ENCODE measurements at places on chromosomes 1 and 21. TPM values are rescaled to one million over a fixed set of nuclear protein-coding genes. Genes with fewer than 3 reads are reported as not detected.

GRCh38 chr1:81126989-81127581 lies 673.6 kb upstream of the ADGRL2 start:
- no peak overlapping the region for H3K4me3 ChIP-seq
- DNase-seq: no peak
- no peak overlapping the region for H3K27ac ChIP-seq
- no peaks in the 10 kb centered on the region for H3K36me3 ChIP-seq

- H3K27me3 ChIP-seq: no peaks in the 10 kb centered on the region
- no peak for DNase-seq
- peaks cover 21% of the 10 kb centered on the region for H3K36me3 ChIP-seq
Observed at GRCh38 chr1:206587904-206588303, 24.4 kb downstream of the EIF2D start.

Gene TSTD1
- total RNA-seq: 60.3 TPM

DNA sequence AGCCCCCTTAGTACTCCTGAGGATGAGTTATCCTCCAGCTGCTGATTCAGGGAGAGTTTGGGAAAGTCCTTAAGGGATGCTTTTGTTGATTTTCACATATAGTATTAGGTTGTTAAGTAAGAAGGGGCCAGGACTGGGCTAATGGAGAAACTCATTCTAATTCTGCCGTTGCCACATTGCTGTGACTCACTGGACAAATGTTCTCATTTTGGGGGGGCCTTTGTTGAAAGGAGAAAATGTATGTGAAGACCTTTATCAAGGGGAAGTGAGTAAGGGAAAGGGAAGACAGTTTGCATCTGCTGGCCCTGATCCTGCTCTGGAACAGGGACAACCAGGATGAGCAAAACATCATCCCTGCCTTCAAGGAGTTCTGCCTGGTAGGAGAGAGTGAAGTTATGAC lies 123.2 kb upstream of the FGGY start:
- no peak overlapping the region for H3K4me3 ChIP-seq
- H3K27me3 ChIP-seq: no peaks in the 10 kb centered on the region
- DNase-seq: no peak
- no peak overlapping the region for H3K27ac ChIP-seq
- H3K4me1 ChIP-seq: peaks cover 35% of the 10 kb centered on the region

Gene RNU1-4
- total RNA-seq: 3,937 TPM

Data from mesothelial cell of epicardium (in vitro differentiated cells).